Activated naive CD8-positive, alpha-beta T cell treated with anti-CD3 and anti-CD28 coated beads, Interleukin-2, amount 50 U/mL, for 24 hours (primary cell): ENCODE measurements at places on chromosomes 16 and 17.

- no peak for DNase-seq
These were observed 108.5 kb downstream of the TMEM114 start for GRCh38 chr16:8481810-8482209.

DNA sequence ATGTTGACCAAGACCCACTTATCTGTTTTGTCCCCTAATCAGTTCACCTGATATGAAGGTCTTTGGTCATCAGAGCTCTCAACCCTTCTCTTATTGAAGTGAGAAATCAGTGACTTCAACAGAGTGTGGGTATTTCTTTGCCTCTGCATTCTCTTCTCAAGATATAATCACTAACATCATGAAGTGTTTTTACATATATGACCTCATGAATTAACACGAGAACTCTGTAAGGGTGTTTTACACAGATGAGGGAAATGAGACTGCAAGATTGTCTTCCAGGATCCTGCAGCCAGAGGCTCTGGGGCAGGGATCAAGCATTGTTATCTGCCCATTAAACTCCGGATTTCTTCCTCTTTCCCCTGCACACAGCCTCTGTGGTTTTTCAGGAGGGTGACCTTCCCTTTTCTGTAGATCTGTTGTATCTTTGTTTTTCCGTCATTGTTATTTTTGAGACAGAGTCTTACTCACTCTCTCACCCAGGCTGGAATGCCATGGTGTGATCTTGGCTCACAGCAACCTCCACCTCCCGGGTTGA lies 22.7 kb downstream of the LCMT1 start:
- DNase-seq, result no peak

GRCh38 chr17:45320349-45320930 lies 3.6 kb upstream of the MAP3K14 start:
- DNase-seq, result no peak

- DNase-seq, result no peak
These were observed 1.0 kb downstream of the IRX3 start for GRCh38 chr16:54285414-54286089.

DNA sequence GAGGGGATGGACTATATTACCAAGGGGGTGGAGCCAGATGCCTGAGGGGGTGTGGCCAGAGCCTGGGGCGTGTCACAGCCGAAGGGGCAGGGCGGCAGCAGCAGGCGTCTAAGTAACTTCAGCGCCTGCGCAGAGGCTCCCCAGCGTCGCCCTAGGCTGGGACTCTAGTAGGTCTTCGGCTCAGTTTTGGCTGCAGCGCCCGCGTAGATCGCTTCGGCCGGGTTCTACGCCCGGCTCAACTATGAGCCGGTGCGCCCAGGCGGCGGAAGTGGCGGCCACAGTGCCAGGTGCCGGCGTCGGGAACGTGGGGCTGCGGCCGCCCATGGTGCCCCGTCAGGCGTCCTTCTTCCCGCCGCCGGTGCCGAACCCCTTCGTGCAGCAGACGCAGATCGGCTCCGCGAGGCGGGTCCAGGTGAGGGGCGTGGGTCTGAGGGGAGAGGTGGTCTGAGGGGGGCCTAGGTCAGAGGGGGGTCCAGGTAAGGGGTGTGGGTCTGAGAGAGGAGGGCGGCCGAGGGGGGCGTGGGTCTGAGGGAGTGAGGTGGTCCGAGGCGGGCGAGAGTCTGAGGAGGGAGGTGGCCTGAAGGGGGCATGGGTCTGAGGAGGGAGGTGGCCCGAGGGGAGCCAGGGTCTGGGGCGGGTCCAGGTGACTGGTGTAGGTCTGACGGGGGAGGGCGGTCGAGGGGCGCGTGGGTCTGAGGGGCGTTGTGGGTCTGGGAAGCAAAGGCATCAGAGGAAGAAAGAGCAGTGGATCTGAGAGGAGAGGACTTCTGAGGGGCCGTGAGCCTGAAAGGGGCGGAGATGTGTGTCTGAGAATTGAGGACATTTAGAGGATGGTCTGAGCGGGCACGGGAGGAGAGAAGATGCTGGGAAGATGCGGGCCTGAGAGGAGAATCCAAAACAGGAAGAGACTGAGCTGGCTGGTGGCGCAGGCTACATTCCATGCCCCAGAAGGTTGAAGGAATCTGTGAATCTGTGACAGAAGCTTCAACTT lies at the start of gene LPCAT2:
TSS of gene LPCAT2 (plus strand) at position 132 of the 991 bp plus-strand sequence. CDS start at position 242, 110 bp downstream.
- DNase-seq, result peak; percentile 54

DNA sequence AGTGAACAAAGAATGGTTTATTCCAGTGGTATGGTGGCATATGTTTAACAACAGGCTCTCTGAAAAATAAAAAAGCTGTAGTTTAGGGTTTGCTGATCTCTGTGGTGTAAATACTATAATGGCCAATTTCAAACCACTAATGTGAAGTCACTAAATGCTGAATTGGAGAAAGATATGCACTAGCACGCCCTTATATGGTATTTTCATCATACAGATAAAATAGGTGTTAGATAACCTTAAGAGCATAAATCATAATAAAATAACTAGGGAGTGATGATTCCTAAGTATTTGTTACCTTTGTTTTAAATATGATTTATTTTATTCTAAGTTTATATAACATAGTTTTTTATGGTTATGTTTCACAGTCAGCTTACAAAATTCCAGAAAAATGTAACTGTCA lies 17.2 kb downstream of the NLK start:
- DNase-seq, result no peak

DNA sequence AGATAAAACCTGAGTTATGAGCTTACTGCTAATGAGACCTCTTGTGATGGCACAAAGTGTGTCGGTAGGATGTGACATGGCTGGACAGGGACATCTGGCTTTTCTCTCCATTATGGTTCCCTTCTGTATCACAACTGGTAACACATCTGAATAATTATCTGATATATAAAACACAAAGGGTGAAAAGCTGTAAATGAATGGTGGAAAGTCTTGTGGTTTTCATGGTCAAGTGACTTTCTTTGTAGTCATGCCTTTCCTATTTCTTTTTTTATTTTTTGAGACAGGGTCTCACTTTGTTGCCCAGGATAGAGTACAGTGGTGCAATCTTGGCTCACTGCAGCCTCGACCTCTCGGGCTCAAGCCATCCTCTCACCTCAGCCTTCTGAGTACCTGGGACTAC lies 35.3 kb upstream of the ZFHX3 start:
- DNase-seq, result no peak

DNA sequence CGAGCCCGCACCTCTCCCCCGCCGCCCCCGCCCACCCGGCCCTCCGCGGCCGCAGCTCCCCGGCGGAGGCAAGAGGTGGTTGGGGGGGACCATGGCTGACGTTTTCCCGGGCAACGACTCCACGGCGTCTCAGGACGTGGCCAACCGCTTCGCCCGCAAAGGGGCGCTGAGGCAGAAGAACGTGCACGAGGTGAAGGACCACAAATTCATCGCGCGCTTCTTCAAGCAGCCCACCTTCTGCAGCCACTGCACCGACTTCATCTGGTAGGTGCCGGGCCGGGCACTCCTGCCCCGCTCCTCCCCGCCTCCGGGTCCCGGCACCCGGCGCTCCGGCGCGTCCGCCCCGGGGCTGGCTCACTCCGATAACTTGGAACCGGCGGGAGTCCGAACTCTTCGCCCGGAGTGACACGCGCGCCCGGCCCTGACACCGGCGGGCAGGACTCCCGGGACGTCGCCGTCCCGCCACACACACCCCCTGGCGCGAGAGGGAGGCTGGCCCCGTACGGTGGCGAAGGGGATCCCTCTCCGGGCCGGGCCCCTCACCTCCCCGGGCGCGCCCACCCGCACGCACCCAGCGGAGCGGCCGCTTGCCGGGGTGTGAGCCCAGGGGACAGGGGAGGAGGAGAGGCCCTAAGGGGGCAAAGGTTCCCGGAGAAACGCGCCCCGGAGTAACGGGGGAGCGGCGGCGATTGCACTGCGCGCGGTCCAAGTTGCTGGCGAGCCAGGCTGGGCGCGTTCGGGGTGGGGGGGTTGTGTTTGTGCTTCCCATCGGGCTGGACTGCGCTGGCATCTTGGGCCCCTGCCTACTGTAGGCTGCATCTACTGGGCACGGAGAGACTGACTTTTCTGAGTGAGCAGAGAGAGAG lies 581 bp downstream of the PRKCA start:
- peak; percentile 51 for DNase-seq

DNA sequence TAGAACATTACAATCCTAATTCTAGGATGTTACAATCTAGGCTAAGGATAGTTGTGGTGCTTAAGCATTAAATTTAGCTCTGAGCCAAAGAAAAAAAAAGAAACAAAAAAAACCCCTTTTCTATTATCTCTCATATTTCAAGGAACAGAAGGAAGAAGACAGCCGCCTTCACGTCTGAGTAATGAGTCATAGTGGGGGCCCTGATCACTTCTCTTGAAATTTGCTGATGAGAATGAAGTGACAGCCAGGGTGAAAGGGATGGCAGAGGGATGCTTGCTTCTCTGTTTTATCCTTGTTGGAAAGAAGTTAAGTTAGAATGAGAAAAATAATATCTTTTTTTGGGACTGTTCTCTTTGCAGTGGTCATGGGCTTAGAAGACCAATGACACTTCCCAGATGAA lies 82.6 kb upstream of the MPHOSPH6 start:
- no peak for DNase-seq

- no peak for DNase-seq
These were observed at the start of gene MAPK7 for GRCh38 chr17:19378416-19379360. Gene MAPK7 (plus strand): TSS chr17:19378498. CDS start chr17:19378901, 403 bp downstream.

DNA sequence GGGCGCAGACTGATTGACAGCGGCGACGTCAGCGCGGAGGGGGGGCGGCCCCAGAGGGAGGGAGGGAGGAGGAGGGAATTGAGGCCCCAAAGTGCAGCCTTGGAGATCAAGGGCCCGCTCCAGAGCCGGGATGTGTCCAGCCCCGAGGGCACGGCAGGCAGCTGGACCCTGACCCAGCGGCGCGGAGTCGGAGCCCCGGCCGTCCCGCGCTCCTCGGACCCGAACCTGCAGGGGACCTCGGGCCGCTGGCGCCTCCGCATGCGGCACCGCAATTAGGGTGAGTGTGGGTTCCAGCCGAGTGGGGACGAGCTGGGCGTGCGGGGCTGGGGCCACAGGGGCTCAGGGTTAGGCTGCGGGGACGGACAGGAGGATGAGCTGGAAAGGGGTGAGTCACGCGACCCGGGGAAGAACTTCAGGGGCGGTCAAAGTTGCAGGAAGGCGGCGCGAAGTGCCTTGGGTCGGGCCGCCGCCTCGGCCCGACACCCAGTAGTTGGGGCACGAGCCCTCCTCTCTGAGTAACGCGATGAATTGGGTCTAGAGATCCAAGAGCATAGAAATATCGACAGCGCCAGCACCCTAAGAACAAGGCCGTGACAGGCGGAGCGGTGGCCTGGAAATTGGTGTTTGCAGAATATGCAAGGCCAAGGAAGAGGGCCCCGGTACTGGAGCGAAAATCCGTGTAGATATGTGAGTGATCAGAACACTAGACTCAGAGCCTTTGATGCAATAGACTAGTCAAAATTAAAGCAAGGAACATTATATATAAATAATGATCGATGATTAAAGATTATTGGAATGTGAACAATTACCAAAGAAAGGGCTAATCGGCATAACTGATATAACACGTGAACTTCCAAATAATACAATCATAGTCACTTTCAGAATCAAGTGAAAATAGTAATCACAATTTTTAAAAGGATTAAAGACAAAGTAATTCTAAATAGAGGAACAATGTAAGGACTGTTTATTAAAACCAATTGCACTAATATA lies at the start of gene TBX4:
TSS of gene TBX4 (plus strand) at position 122 of the 990 bp plus-strand sequence. CDS start 4,069 bp downstream, outside the sequence.
- no peak for DNase-seq

DNA sequence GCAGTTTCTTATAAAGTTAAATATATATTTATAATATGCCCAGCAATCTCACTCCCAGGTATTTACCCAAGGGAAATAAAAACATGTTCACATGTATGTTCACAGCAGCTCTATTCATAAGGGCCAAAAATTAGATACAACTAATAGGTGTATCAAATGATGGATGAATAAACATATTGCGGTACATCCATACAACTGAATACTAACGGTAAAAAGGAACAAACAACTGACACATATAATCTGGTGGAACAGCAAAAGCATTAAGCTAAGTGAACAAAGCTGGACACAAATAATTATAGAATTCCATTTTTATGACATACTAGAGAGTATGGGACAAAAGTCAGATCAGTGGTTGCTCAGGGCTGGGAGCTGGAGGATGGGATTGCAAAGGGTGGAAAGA lies 74.7 kb downstream of the CACNG1 start:
- no peak for DNase-seq

GRCh38 chr17:28065706-28066105 lies 23.2 kb downstream of the NLK start:
- no peak for DNase-seq

GRCh38 chr17:50095626-50096037 lies 481 bp downstream of the PDK2 start:
- no peak for DNase-seq

- no peak for DNase-seq
These were observed 66.2 kb upstream of the CREBBP start for GRCh38 chr16:3946604-3947180.

DNA sequence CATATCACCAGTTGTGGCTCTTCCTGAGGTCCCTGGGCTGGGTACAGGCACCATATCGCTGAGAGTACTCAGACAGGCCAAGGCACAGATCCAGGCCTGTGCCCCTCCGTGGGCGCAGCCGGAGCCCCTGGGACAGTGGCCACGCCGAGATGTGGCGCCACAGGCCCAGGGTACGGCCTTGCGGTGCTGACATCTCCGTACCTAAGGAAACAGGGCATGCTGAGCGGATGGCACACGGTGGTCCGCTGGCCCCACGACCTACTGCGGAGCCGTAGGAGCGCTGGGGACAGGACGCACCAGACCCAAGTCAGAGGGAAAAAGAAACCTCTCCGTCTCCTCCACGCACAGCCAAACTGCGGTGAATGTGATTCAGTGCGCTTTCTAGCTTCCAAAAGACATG lies 26.5 kb downstream of the NDUFAF8 start:
- no peak for DNase-seq
